ENCODE measurements at places on chromosomes 11 and 22.

DNA sequence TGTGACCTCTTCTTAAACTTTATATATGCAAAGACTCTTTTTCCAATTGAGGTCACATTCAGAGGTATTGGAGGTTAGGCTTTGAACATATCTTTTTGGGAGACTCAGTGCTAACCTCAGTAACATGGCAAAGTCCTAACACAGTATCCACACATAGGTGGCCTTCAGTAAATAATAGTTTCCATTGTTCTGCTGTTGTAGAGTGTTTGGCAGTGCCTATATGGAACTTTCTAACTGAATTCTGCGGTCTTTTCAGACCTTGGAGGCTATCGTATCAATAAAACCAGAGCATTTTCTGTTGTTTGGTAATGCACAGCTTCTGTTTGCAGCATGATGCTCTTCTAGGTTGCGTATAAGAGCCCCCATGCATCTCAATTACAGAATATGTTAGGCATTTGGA is 47.0 kb downstream of the LDLRAD3 start:
- no peak for DNase-seq

DNA sequence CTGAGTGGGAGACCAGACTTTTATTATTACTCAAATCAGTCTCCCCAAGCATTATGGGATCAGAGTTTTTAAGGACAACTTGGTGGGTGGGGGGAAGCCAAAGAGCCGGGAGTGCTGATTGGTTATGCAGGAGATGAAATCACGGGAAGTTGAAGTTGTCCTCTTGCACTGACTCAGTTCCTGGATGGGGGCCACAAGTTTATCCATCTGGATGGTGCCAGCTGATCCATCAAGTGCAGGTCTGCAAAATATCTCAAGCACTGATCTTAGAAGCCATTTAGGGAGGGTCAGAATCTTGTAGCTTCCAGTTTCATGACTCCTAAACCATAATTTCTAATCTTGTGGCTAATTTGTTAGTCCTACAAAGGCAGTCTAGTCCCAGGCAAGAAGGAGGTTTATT is 53.5 kb upstream of the LMO1 start:
- no peak for DNase-seq

DNA sequence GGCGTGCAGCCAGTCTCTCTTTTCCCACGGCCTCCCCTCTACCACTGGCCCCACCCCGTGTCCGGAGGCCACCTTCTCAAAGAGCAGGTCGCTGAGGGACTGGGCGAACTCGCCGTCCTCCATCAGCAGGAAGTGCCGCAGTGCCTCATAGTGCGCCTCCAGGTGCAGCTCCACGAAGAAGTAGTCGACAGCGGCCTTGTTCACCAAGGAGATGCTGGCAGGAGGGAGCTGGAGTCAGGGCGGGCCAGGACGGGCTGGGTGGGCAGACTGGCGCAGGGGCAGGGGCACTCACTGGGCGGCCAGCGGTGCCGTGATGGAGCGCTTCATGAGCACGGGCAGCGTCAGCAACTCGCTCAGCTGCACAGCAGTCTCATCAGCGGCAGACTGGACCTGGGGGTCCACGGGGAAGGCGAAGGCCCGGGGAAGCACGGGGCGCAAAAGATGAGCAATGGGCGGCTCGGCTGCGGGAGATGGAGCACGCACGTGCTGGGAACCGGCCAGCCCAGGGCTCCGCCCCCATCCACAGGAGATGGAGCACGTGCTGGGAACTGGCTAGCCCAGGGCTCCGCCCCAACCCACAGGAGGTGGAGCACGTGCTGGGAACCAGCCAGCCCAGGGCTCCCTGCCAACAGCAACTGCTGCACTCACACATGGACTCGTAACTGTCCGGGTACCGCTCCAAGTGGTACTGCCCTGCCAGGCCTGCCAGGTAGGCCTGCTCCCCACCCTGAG is 18.4 kb downstream of the SELENOO start:
- DNase-seq, result peak; percentile 59

- DNase-seq, result no peak
Observed at GRCh38 chr11:84648471-84648870, 978.7 kb downstream of the DLG2 start.

DNA sequence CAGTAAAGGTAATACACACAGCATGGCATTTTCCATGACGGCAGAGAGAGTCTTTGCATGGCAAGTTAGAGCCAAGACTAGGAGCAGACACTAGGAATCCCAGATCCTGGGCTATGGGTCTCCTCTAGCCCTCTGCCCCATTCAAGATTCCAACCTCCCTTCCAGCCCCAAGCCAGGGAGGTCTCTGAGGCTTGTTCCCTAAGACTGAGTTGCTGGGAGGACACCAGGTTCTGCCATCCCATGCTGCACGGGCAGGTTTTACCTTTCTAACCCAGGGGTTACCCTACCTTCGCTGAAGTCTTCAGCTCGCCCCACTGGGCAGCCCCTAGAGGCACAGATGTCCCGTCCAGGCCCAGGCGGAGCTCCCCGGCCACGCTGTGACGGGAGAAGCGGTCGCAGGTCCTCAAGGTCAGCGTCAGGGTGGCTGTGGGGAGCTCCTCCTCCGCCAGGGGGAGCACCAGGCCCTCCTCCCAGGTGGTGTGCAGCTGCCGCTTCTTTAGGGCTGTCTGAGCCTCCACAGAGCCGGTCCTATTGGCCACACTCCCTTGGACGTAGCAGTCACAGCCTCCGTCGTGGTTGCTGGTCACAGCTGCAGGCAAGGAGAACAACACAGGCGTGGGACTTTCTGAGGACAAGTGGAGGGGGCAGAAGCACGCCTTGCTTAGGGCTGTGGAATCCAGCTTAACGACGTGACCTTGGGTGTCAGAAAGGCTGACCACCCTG is 33.8 kb downstream of the SYT13 start:
- peak; percentile 57 for DNase-seq

GRCh38 chr11:87039371-87039770 is 1.6 kb downstream of the TMEM135 start:
- no peak for DNase-seq

DNA sequence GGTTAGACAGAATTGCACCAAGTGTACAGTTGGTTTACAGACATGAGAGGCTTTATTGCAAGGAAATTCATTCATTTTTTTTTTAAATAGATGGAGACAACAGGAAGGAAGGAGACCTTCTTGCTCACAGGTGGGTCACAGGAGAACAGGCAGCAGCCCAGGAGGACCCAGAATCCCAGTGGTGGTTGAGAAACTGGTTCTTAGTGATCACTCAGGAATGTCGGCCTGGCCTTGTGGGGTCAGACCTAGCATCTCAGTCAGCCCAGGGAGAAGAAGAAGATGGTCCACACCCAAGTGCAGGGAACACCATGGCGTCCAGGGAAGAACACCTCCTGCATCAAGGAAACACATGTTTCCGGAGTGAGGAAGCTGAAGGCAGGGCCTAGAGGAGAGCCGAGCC is 849 bp downstream of the KRTAP5-11 start:
- no peak for DNase-seq

- no peak for DNase-seq
Observed at GRCh38 chr11:75420224-75421034, 12.6 kb downstream of the KLHL35 start.

GRCh38 chr11:129374081-129374992 is 1.3 kb upstream of the BARX2 start:
- DNase-seq, result peak; percentile 16

- no peak for DNase-seq
Observed at GRCh38 chr11:67304511-67305113, 1.3 kb downstream of the SSH3 start.

- no peak for DNase-seq
Observed at GRCh38 chr11:13534358-13534757, 38.6 kb upstream of the PTH start.

DNA sequence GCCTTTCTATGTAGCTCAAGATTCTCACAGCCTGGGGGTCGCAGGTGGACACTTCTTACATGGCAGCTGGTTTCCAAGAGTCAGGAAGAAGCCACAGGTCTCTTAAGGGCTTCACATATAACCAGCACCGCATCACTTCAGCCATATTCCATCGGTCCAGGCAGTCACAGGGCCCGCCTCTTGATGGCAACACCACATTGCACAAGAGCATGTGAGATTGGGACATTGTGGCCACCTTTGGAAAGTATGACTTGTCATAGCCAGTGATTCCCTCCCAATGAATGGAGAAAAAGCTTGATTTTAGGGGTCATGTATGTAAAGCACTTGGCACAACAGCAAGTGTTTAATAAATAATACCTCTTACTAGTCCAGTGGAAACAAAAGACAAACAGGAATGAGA is 98.3 kb downstream of the NCAM1 start:
- DNase-seq, result no peak

GRCh38 chr22:42171417-42171816 is 40.8 kb upstream of the CYP2D6 start:
- DNase-seq, result no peak

Data from D721Med (cell line).